Transverse colon (tissue), 4 donors: ENCODE measurements at places on chromosomes 12 and 14.

DNA sequence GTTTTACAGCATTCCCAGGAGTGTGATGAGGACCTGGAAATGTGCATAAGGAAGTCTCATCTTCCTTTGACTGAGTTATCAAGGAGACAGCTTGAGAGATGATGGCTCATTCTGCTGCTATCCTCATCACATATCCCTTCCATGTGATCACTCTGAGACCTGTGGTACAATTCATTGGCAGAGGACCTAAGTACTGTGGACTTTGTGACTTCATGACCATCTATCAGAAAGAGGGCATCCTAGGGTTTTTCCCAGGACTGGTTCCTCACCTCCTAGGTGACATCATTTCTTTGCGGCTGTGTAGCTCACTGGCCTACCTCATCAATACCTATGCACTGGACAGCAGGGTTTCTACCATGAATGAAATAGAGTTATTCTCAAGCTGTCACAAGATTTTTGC lies 172.1 kb upstream of the PLEKHG7 start:
- H3K27me3 ChIP-seq = no peaks in the 10 kb centered on the region
- H3K4me3 ChIP-seq = no peak overlapping the region
- no peak overlapping the region for H3K27ac ChIP-seq
- H3K36me3 ChIP-seq = no peaks in the 10 kb centered on the region

GRCh38 chr14:103882503-103883262 lies 35.3 kb upstream of the PPP1R13B start:
- peak; percentile 25 for DNase-seq
- no peaks in the 10 kb centered on the region for H3K27me3 ChIP-seq
- H3K36me3 ChIP-seq = no peaks in the 10 kb centered on the region
- H3K4me3 ChIP-seq = no peak overlapping the region
- peak overlapping the region; percentile 86 for H3K27ac ChIP-seq
- peaks cover 42% of the 10 kb centered on the region for H3K4me1 ChIP-seq

DNA sequence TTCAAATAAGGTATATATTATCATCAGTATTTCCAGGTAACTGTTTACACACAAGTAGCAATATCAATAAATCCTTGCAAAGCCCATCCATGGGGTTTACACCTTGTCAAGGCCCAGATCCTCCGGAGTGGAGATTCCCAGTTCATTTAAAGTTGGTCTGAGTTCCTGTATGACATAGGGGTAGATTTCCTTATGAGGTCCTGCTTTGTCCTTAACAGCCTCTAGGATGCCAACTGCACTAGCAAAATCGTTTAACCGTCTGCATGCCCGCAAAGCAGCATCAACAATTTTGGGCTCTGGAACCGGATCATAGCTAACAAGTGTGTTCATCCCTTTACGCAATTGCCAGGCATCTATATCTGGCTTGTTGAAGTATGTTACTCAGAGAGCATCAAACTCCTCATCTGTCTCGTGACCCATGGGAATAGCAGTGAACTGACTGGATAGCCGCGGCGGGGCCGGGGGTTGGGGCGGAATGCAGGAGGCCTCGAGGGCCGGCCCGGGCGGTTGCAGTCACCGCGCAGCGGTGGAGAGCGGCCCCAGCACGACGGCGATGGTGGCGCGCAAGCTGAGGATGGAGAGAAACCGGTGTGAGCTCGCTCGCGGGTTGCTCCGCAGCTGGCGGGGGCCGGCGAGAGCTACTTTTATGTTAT lies 30.6 kb upstream of the FBXO34 start:
- H3K27me3 ChIP-seq = peaks cover 30% of the 10 kb centered on the region
- H3K27ac ChIP-seq = no peak overlapping the region
- no peaks in the 10 kb centered on the region for H3K4me1 ChIP-seq
- no peak overlapping the region for H3K4me3 ChIP-seq
- no peak for DNase-seq
- H3K36me3 ChIP-seq = no peaks in the 10 kb centered on the region

- peaks cover 7% of the 10 kb centered on the region for H3K4me1 ChIP-seq
- H3K27ac ChIP-seq = no peak overlapping the region
- peaks cover 17% of the 10 kb centered on the region for H3K36me3 ChIP-seq
- no peak for DNase-seq
- H3K4me3 ChIP-seq = no peak overlapping the region
Observed at GRCh38 chr12:55912908-55913307, 14.8 kb downstream of the PYM1 start.

DNA sequence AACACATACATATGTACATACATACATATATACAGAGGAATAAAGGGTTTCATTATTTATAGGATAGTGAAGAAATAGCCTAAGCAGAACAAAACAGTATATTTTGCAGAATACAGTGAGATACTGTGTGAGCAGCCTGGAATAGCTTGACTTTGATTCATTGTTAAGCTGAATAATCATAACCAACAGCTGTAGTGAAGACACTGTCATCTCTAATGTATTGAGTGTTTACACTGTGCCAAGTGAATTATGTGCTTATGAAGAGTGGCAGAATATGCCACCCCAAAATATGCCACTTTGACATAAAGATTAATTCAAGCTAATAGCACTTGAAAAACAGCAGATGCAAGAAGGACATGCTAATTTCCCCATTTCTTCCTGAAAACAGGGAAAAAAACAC lies 48.2 kb upstream of the LRFN5 start:
- no peaks in the 10 kb centered on the region for H3K4me1 ChIP-seq
- no peaks in the 10 kb centered on the region for H3K27me3 ChIP-seq
- no peak overlapping the region for H3K27ac ChIP-seq
- H3K36me3 ChIP-seq = no peaks in the 10 kb centered on the region

DNA sequence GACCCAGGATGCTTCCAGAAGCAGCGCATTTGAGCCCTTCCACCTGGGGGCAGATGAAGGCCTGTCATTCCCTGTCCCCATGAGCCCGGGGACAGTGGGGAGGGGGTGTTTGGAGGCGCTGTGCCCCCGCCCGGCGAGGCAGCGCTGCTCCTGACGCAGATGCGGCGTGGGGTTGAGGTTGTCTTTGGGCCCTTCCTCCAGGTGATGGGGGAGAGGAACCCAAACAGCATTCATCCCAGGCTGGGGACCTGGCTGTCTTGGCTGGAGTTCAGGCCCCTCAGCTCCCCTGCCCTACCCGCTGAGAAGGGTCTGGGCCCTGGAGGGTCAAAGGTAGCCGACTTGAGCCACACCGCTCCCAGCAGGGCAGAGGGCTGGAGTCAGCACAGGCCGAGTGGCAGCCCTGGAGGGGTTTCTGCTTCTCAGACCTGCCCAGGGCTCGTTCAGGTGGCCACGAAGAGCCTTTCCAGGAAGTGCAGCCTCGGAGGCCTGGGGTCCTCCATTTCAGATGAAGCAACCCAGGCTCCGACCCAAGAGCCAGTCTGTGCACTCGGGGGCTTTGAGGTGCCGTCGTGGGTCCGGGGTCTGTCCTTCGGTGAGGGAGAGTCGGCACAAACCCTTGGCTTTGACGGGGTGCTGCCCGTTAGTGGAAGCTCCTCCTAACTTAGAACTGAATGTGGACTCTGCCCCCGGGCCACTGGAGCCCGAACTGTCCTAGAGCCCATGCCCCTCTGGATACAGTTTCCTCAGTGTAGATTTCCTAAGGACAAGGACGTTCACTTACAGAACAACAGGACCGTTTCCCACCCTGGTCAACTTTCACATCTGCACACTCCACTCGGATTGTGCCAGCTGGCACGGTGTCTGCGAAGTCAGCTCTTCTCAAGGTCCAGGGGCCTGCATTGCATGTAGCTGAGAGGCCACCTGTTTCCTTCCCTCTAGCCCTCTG lies 16.1 kb downstream of the ACADS start:
- H3K27me3 ChIP-seq = no peaks in the 10 kb centered on the region
- no peak for DNase-seq
- no peak overlapping the region for H3K27ac ChIP-seq
- no peaks in the 10 kb centered on the region for H3K4me1 ChIP-seq
- peaks cover 18% of the 10 kb centered on the region for H3K36me3 ChIP-seq
- H3K4me3 ChIP-seq = no peak overlapping the region

GRCh38 chr12:9864913-9865675 lies 4.1 kb downstream of the CLEC2B start:
- no peaks in the 10 kb centered on the region for H3K27me3 ChIP-seq
- H3K4me1 ChIP-seq = peaks cover 3% of the 10 kb centered on the region
- H3K27ac ChIP-seq = peak overlapping the region; percentile 33
- peak overlapping the region; percentile 50 for H3K4me3 ChIP-seq
- DNase-seq = no peak

DNA sequence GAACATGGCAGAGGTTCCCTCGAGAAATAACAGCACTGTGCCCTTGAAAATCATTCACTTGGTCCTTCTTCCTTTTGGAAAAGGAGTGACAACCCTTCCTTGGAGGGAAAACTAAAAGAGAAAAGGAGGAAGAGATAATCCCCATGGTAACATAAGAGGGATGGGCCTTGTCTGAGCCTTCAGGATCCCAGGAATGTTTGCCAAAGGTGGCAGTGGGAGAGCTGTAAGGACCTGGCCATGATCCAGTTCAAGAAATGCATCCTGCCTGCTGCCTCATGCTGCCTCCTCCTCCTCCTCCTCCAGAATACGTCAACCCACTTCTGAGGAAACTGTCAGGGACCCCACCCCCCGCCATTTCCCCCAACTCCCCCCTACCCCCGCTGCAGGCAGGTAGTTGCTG lies 118.8 kb downstream of the KCNK10 start:
- H3K27me3 ChIP-seq = no peaks in the 10 kb centered on the region
- peak; percentile 35 for DNase-seq
- no peaks in the 10 kb centered on the region for H3K36me3 ChIP-seq
- H3K27ac ChIP-seq = no peak overlapping the region

- H3K27ac ChIP-seq = no peak overlapping the region
- no peaks in the 10 kb centered on the region for H3K4me1 ChIP-seq
- H3K36me3 ChIP-seq = no peaks in the 10 kb centered on the region
- no peak overlapping the region for H3K4me3 ChIP-seq
- no peak for DNase-seq
Observed at GRCh38 chr14:92847278-92847677, 53.2 kb downstream of the GOLGA5 start.

- H3K27me3 ChIP-seq = no peaks in the 10 kb centered on the region
- H3K36me3 ChIP-seq = no peaks in the 10 kb centered on the region
- H3K4me3 ChIP-seq = no peak overlapping the region
- no peak for DNase-seq
Observed at GRCh38 chr12:122107261-122107660, 28.7 kb downstream of the MLXIP start.

GRCh38 chr12:129351481-129351880 lies 498.2 kb downstream of the GLT1D1 start:
- H3K4me1 ChIP-seq = no peaks in the 10 kb centered on the region
- no peak overlapping the region for H3K4me3 ChIP-seq
- H3K36me3 ChIP-seq = no peaks in the 10 kb centered on the region
- no peak overlapping the region for H3K27ac ChIP-seq

DNA sequence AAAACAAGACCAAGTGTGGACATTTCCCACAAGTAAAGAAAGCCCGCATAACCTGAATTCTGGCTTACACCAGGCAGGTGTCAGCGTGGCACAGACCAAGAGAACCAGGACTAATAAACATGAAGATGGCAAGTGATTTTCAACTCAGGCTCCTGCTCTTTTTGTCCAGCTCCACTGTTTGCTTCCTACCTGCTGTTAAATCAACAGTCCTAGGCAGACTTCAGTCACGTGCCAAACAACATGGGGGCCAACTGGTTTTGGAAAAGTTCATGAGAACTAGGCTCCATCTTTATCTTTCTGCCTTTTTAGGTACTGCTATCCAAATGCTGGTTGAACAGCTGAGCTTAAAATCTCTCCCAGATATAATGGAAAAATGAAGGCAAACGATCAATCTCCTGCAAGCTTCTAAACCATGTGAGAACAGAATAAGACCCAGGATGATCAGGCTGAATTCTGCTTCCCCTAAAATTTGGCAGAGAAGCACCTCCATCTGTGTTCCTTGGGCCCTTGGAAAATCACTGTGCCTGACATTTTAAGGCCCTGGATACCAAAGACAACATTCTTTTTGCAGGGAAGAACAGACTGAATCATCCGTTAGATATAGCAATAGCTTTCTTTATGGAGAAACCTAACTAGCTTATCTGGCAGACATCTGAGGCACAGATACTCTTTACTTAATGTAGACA lies 215.6 kb upstream of the USP15 start:
- H3K27me3 ChIP-seq = no peaks in the 10 kb centered on the region
- DNase-seq = no peak

- peak overlapping the region; percentile 75 for H3K27ac ChIP-seq
- DNase-seq = peak; percentile 66
- peaks cover 42% of the 10 kb centered on the region for H3K4me1 ChIP-seq
Observed at GRCh38 chr14:99554757-99555531, 49.1 kb downstream of the CCDC85C start.

DNA sequence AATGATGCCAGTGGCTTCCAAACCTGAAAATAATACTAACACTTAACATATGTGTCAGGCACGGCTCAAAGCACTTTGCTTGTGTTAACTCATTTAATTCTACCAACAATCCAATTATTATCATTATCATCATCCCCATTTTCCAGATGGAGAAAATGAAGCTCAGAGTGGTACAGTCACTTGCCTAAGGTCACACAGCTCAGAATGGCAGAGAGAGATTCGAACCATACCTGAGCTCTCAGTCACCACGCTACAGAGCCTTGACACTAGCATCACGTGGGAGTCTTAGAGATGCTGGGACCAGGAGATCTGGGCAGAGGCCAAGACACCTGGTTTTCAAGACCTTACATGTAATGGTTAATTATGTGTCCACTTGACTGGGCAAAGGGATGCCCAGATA lies 34.2 kb downstream of the DHX37 start:
- no peaks in the 10 kb centered on the region for H3K36me3 ChIP-seq
- H3K4me1 ChIP-seq = no peaks in the 10 kb centered on the region
- DNase-seq = no peak
- H3K27me3 ChIP-seq = no peaks in the 10 kb centered on the region

GRCh38 chr14:105384041-105384557 lies 14.2 kb upstream of the TEX22 start:
- no peak overlapping the region for H3K4me3 ChIP-seq
- no peaks in the 10 kb centered on the region for H3K27me3 ChIP-seq
- no peaks in the 10 kb centered on the region for H3K4me1 ChIP-seq
- DNase-seq = no peak

GRCh38 chr14:75723716-75724115 lies 62.7 kb downstream of the TTLL5 start:
- H3K27me3 ChIP-seq = no peaks in the 10 kb centered on the region
- peaks cover 8% of the 10 kb centered on the region for H3K36me3 ChIP-seq
- DNase-seq = no peak

DNA sequence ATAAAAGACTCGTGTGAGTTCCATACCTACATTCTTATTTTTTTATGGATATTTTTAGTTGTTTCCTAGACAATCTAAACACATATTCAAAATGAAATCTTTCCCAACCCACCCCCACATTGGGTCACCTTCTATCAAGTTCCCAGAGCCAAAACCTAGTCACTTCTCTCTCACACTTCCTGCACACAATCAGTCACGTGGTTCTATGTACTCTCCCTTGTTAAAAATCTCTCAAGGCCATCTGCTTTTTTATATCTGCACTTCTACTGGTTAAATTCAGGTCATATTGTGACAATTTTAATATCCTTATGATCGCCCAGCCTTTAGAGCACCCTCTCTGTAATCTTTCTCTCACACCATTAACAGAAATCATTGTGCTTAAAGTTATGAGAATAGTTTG lies 175.0 kb upstream of the SYT10 start:
- no peaks in the 10 kb centered on the region for H3K36me3 ChIP-seq
- DNase-seq = no peak
- no peaks in the 10 kb centered on the region for H3K27me3 ChIP-seq
- H3K27ac ChIP-seq = no peak overlapping the region

GRCh38 chr14:20486684-20487395 lies 17.6 kb downstream of the PNP start:
- no peak overlapping the region for H3K4me3 ChIP-seq
- no peak overlapping the region for H3K27ac ChIP-seq
- no peak for DNase-seq
- H3K36me3 ChIP-seq = no peaks in the 10 kb centered on the region
